Activated T-helper 1 cell treated with anti-CD3 and anti-CD28 coated beads, Interleukin-12 subunit alpha, Interleukin-12 subunit beta, Interleukin-2, Interleukin-4 antibody, amounts not matched to agents 30 ng/mL and 10 ng/mL and 1 ng/mL, durations not matched to agents 14 hours and 24 hours and 36 hours (primary cell): ENCODE measurements at places on chromosomes 1 and 21.

DNA sequence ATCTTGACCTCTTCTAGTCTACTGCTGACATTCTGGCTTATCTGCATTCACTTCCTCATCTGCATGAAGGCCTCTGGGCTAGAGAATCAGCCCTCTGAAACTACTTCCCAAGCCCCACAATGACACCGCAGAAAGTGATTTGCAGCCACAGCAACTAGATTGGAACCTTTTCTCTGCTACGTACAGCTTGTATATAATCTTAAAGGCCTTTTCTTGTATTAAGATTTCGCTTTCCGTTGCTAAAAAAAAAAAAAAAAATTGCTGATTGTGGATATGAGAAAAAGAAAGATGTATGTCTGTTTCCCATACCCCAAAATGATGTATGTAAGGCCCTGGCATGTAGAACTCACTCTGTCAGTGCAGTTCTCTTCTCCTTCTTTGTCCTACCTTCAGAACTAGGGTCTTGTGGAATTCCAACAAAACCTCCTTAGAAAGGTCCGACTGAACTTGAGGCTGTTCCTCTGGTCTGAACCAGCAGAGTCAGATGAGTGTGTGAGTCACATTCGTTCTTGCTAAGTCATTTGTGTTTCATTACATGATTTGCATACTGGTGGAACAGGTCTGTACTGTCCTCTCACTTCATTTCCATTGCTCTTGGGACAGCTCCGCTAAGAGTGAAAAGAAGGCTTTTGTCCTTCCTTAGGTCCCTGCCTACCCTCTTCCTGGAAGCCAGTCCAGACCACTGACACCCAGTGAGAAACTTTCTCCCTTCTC, 62.7 kb downstream of the PLPP3 start:
- no peak for DNase-seq

- DNase-seq = peak; percentile 30
Measured at GRCh38 chr1:39214998-39215873, 10.7 kb downstream of the MACF1 start.

DNA sequence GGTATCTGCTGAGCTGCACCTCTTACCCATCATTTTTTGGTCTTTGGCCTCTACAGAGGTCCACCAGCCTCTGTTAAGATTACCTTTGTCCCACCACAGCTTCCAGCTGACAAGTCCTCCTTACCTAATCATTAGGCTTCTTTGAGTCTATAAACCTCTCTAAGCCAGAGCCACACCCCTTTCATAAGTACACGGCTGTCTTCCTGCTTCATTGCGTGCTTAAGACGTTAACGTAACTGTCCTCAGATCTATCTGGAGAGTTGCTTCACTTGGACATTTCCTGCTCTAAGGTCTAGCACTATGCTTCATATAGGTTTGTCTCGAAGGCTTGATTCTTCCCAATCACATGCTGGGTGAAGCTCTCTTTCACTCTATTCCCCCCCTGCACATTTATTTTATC, 71.0 kb upstream of the CACHD1 start:
- no peak for DNase-seq

- DNase-seq = no peak
Measured at GRCh38 chr1:48688102-48688760, 88.5 kb downstream of the BEND5 start.

DNA sequence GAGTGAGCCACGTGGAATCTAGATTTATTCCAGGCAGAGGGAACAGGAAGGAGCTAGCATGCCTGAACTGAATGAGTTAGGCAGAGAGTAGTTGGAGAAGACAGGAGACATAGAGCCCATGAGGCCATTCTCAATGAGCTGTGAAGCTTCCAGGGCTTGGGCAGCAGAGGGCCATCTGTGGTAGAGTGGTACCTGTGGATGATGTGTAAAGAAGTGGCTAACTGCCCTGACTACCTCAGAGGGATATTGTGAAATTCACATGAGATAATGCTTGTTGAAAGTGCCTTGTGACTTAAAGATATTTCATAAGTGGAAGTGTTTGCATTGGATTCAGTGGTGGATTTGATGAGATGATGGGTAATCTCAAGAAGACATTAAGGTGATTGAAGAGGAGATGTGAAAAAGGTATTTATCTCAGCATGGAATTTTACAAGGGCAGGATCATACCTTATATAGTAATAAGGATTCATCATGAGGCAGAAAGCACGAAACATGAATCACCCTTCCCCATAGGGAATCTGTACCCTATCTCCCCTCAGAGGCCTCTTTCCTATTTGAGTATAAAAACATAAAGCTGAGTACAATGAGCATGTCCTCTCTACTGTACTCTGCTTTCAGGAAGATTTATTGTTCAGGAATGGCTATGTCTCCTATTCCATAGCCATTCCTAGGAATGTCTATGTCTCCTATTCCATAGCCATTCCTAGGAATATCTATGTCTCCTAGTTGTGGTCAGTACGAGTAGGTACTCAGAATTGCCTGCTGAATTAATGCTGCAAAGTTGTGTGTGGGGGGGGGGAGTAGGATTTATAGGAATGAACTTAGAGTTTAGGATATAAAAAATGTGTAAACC, 146.8 kb downstream of the PAPPA2 start:
- no peak for DNase-seq
